Hippocampal formation (tissue), 2 donors: ENCODE measurements at places on chromosomes 6 and 20.

- DNase-seq: no peak
Measured at GRCh38 chr20:49980140-49981008, 2.4 kb upstream of the SNAI1 start.

GRCh38 chr20:43843096-43843964, 71.3 kb upstream of the TOX2 start:
- no peak for DNase-seq

- DNase-seq: no peak
Measured at GRCh38 chr6:131635384-131636340, 1.4 kb upstream of the ENPP3 start.

- peak; percentile 42 for DNase-seq
Measured at GRCh38 chr6:111566873-111567517, 38.7 kb downstream of the TRAF3IP2 start.

- no peak for DNase-seq
Measured at GRCh38 chr6:43037197-43037596, 15.8 kb downstream of the RRP36 start.

DNA sequence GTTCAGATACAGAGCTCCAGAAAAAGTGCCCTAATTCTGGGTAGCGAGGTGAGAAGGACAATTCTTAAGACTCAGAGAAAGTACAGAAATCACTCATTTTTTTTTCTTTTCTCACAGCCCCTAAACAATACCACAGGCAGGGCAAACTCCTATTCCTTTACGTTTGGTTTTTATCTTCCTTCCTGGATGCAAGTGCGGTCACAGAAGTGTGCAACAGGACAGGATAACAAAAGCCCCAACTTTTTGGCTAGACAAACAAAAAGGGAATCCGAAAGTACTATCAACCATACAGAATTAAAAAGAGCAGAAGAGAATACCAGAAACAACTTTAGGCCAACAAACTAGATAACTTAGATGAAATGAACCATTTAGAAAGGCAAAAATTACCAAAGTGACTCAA, 18.4 kb upstream of the BEND6 start:
- DNase-seq: no peak

- DNase-seq: no peak
Measured at GRCh38 chr6:158026901-158027589, 45.4 kb downstream of the SYNJ2 start.

- no peak for DNase-seq
Measured at GRCh38 chr6:170023620-170024521, 267.0 kb downstream of the DLL1 start.

DNA sequence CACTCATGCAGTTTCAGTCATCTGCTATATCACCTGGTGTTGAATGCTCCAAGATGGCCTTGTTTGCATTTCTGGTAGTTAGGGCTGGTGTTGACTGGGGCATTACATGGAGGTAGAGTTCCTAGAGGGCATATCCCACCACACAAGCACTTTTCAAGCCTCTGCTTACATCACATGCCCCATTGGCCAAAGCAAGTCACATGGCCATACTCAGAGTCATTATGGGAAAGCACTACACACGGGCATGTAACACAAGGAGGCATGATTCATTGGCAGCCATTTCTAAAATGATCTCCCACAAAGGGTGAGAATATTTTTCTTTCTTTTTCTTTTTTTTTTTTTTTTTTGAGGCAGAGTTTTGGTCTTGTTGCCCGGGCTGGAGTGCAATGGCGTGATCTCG, 73.2 kb downstream of the TRMT6 start:
- no peak for DNase-seq

GRCh38 chr6:18101271-18101670, 21.2 kb downstream of the NHLRC1 start:
- no peak for DNase-seq

GRCh38 chr6:143501851-143502250, 9.7 kb downstream of the FUCA2 start:
- DNase-seq: no peak

DNA sequence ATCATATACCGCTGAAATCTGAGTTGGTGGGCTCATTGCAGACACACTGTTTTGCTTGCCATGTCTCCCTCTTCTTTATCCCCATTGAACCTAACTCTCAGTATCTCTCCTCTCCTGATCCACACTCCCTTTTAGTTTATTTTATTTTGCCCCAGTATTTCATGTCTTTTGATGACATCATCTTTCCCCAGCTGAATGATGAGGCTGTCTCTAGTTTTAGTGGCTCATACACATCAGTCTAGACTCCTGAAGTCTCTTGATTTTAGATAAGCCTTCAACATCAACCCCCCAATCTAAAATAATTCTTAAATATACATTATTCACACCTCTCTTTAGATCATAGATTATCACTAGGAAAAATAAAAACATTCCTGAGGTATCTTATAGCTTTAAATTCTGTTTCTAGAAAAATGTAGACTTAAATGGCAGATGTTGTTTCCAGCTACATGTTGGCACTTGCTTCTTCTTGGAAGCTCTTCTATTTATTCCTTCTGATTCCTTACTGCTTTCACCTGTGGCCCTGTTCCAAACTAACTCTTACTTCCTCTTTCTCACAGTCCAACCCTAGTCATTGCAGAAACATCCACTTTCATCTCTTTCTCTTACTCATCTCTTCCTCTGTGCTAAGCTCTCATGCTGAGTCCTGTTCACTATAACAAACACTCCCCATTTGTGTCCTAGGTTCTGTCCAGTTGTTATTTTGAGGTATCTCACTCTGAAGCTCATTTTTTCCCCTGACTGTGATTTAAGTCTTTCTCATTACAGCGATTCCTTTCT, 191.9 kb upstream of the SLC35B3 start:
- no peak for DNase-seq

GRCh38 chr6:98041921-98042320, 758.9 kb upstream of the MMS22L start:
- DNase-seq: no peak

- DNase-seq: no peak
Measured at GRCh38 chr6:114061741-114062140, 90.8 kb upstream of the HDAC2 start.

DNA sequence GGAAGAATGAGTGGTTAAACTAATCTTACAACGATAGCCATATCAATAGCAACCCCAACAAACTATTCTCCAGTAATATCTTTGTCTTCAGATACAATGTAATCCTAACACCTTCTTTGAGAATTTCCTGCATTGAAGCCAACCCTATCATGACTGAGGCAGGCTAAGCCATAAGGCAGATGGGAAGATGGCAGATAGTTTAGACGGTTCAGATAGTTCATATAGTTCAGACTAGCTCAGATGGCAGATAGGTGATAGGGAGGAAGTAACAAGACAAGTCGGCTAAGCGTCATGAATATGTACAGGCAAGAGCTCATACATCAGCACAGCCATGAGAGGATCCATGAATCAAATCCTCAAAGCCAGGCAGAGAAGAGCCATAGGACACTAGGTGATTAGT, 39.1 kb upstream of the BEND6 start:
- DNase-seq: no peak

- DNase-seq: no peak
Measured at GRCh38 chr20:59939879-59940128, 301 bp downstream of the PPP1R3D start.

GRCh38 chr6:168585441-168585840, 144.5 kb downstream of the SMOC2 start:
- DNase-seq: no peak

DNA sequence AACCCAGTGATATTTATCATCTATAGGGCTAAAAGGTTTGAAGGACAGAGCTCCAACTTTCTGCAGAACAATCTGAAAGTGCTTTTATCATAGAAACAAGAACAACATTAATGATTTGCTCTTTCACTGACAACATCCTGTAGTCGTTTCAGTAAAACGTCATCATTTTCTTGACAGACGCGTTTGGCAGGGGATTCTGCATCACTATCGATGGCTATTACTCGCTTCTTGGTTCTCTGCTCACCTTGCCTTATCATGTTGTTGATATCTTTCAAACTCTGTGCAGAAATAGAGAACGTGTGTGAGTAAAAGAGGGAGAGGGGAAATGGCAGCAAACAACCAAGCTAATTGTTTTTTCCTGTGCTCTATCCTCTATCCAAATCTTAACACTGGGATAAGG, 47.1 kb upstream of the SAMHD1 start:
- no peak for DNase-seq

DNA sequence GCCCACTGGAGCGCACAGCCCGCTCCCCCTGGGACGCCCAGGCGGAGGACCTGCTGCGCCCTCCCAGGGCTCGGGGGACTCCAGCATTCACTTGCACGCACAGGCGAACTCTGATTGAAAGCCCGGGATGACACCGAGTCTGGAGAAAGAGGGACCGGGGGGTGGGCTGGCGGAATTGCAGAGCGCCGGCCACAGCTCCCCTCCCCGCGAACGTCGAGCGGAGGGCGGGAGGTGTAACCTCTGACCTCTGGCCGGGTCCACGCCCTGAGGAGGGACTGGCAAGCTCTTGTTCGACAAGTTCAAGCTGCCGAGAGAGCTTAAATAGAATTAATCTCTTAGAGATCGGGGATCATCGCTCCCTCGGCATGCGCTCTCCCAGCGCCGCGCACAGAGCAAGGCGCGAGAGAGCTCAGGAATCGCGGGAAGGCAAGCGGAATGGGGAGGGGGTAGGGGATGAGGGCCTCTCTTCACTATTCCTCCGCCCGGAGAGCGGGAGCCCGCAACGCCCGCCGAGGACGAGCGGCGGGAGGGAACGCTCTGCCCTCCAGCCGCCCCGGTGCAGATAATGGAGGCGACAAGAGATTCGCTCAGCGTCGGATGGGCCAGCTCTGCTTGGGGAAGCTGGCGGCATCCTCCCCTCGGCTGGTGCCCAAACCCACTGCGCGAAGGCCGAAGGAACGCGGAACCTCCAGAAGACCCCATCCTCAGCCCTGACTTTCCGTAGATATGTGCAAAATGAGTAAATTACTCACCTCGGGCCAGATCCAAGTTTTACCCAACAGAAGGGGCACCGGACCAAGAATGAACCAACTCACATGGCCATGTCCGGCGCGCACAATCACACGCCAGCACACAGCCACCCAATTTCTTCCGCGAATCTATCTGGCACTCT, 761 bp upstream of the NR2E1 start:
- DNase-seq: no peak

DNA sequence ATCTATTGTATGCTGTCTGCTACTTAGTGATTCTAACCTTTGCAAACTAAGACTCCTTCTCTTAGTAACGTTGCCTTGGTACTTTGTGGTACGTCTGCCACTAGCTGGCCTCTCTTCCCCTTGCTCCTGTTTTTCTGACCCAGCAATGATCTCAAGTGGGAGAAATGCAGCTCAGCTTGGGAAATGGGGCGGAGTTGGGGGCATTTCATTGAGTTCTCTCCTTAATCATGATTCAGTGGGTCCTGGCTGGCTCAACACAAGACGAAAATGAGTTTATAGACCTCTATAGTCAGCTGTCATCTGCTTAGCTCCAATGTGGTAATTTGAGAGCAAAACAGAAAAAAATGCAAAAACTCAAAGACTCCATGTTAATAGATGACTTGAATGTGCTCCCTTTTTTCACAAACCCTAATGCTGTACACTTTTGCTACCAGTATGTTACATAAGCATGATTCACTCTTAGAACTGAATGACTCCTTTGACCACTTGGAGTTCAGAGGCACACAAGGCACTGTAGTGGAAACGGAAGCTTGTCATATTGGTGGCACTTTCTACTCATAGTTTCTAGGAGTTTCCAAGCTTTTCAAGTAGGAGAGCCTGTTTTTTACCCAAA, 55.3 kb upstream of the SOX4 start:
- no peak for DNase-seq

DNA sequence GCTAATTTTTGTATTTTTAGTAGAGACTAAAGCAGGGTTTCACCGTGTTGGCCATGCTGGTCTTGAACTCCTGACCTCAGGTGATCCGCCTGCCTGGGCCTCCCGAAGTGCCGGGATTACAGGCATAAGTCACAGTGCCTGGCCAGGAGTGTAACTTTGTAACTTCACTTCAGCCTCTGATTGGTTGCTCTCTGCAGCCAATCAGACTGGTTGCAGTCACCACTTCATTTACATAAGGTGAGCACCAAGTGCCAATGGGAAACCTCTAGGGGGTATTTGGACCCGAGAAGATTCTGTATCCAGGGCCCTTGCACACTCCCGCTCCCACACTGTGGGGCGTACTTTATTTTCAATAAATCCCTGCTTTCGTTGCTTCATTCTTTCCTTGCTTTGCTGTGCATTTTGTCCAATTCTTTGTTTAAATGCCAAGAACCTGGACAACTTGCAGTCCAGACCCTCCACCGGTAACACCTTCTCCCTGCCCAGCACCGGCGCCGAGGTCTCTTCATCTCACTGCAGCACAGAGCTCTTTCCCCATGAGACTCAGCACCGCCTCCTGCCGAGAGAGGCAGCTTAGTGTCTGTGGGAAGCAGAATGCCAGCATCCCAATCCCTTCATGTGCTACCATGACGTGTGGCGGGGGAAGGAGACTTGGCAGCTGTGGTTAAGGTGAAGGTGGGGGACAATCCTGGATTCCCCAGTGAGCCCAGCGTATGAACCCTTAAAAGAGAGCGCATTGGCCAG, 14.0 kb upstream of the MRGBP start:
- DNase-seq: no peak

GRCh38 chr6:130026859-130027258, 8.5 kb downstream of the L3MBTL3 start:
- no peak for DNase-seq

DNA sequence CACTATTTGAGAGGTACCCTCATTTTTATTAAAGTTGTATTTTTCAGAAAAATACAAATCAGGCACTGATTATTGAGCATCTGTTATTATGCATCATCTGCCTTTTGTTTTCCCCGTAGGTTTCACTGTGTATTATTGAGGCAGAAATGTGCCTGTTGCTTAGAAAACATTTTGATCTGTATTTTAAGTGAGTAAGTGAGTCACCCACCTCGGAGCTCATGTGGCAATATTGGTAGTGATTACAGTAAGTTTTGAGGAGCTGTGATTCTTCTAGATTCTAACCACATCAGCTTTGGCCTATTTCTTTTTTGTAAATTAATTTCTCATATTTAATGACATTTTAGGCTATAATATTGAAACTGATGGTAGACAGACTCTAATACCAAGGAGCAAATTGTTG, 59.6 kb upstream of the LAMP5 start:
- no peak for DNase-seq

- no peak for DNase-seq
Measured at GRCh38 chr20:58981628-58982364, 740 bp downstream of the NELFCD start.

GRCh38 chr6:7680393-7681075, 45.4 kb upstream of the BMP6 start:
- no peak for DNase-seq

GRCh38 chr6:130697995-130698535, 129.1 kb upstream of the SMLR1 start:
- DNase-seq: peak; percentile 2

DNA sequence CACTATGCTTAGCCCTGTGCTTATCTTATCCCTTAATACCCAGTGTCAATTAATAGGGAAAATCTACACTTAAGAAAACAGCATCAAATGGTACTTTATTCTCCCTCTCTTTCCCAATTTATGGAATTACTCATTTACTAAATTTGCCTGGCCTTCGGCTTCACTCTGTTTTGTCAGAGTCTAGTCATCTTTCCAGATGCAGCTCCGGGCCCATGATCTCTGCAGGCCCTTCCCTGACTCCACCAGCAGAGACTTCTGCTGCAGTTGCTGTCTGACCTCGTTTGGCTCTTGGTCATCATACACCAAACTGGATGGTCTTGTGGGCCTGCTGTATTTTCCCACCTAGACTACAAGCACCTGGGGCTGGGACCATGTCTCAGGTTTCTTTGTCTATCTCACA, 27.4 kb downstream of the MRS2 start:
- no peak for DNase-seq
